ENCODE measurements at places on chromosomes 12 and 14. TPM values are rescaled to one million over a fixed set of nuclear protein-coding genes. Genes with fewer than 3 reads are reported as not detected.

DNA sequence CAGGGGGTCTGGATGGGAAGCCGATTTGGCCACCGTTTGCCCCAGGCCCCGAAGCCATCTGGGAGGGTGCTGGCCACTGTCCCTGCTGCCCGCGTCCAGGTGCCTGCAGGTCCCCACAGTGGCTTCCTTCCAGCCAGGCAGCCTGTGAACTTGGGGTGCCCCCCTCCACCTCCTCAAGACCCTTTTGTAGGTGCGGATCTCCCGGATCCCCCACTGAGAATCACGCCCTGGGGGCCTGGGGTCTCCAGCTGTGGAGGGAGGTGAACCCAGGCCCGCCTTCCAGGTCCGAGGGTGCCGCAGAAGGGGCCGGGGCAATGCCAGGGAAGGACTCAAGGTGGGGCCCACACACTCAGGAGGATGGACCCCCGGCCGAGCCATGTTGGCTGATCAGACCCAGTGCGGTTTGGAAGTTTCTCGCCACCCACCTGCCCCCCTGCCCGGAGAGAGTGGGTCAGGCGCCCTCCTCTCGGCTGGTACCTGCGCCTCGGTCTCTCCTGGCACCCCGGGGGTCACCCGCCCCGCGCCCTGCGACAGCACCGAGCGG, 1.7 kb downstream of the MMP17 start:
- DNase-seq = no peak

GRCh38 chr12:105167346-105167745, 59.8 kb downstream of the WASHC4 start:
- no peak for DNase-seq

GRCh38 chr14:65080960-65081747, 21.2 kb downstream of the MAX start:
- DNase-seq = peak; percentile 65

GRCh38 chr14:35973770-35974169, 147.6 kb downstream of the BRMS1L start:
- no peak for DNase-seq

- no peak for DNase-seq
Observed at GRCh38 chr14:50828721-50829488, 2.1 kb downstream of the NIN start.

GRCh38 chr12:65449400-65449799, 170.9 kb downstream of the MSRB3 start:
- DNase-seq = peak; percentile 42

DNA sequence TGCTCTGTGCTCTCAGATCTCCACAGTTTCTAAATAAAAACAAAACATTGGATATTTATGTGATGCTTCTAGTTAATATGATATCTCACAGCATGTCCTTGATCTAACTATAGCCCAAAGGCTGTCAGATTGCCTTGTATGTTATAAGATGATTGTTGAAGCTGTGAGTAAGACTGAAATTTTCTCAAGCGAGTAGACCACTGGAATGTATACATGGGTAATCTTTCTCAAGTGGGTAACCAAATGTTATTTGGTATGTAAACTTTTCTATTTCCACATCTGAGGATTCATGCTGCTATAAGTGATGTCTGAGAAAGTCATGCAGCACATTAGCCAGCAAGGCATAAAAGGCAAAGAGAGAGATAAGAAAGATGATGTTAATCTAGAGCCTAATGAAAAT, 886.7 kb downstream of the NRXN3 start:
- no peak for DNase-seq

- no peak for DNase-seq
Observed at GRCh38 chr12:2819810-2820209, 7.3 kb downstream of the ITFG2 start.

DNA sequence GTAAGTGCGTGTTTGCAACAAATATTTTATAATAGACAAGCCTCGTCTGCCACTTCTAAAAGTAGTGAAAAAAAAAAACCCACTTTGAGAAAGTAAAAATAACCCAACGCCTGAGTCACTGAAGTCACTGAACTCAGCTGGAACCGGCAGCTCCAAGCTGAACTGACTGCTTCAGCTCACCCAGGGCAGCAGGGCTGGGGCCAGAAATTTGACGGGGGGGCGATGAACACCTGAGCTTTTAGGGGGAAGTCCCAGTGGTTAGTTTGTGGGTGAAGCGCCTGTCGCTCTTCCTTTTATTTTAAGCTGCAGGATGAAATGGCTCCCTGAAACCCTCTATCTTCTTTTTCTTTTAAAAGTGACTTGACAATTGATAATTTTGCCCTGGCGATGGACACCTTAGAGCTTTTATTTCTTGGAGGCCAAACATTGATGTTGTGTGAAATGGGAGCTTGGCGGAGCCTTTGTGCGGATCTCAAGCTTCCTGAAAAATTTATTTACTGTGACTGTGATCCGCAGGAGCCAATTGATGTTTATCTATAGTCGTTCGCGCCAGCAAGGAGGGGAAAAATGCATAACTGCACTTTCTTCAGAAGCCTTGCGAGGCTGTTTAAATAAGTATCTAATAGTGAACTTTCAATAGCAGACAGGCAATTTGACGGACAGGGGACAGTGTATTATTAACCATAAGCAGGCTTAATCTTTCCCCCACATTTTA, 173.2 kb upstream of the MYL2 start:
- DNase-seq = no peak

GRCh38 chr12:94046626-94047410, 101.6 kb upstream of the PLXNC1 start:
- no peak for DNase-seq

DNA sequence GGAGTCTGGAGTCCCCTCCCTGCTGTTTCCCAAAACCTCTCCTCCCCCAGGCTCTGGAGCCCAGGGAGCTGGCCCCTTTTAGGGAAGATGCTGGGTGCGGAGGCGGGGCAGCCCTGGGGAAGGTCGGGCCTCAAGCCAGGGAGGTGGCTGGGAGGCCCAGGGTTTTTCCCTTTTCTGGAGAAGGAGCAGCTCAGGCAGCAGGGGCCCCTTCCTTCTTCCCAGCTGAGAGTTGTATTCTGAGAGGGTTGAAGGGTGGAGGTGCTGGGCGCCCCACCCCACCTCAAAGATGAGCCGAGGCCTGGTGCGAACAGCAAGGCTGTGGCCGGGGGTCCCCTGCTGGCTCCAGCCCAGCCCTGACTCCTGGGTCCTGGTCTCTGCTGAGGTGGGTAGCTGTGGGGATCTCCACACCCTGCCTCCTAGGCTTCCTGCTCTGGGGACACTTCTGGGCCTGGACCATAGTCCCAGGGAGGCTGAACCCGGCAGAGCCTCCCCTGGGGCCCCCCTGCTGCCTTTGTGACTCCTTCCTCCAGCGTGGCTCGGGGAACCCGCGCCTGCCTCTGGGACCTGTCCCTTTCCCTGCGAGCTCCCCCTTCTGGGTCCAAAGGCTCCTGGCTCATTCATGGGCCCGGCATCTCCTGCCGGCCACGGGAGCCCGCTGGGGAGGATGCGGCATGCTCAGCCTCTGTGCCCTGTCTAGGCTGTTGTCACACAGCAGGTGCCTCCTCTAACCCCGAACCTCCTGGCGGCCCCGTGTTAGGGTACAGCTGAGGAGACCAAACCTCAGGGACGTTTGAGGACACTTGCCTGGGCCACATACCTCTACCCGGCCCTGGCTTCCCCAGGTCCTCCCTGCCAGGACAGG, 4.4 kb downstream of the TRMT61A start:
- no peak for DNase-seq

GRCh38 chr12:52207895-52208294, 16.1 kb upstream of the KRT80 start:
- peak; percentile 68 for DNase-seq

GRCh38 chr14:79144896-79145295, 974.7 kb downstream of the NRXN3 start:
- DNase-seq = no peak

GRCh38 chr12:31517994-31518393, 72.9 kb downstream of the DENND5B start:
- no peak for DNase-seq

GRCh38 chr14:57287745-57288144, 19.0 kb downstream of the AP5M1 start:
- no peak for DNase-seq

DNA sequence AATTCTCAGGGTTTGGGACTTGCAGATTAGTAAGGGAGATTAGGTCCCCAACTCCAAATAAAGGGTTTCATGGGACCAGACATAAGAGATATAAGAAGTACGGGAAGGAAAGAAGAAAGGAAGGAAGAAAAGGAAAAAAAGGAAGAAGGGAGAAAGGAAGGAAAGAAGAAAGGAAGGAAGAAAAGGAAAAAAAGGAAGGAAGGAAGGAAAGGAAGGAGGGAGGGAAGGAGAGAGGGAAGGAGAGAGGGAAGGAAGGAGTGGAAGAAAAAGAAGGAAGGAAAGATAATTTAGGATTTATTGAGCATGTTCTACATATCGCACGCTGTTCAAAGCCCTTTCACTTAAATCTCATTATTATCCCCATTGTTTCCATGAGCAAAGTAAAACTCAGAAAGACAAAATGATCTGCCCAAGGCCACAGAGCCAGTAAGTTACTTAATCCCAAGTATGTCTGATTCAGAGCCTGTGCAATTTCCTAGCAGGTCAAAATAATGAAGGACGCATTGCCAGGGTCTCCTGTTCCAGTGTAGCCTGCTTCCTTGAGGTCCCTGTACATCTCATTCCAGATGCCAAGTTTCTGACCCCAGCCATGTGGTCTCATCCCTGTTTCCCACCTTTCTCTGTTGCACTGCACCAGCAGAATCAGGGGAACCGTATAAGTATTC, 3.9 kb upstream of the HDAC7 start:
- no peak for DNase-seq

GRCh38 chr12:49870501-49871262, 27.8 kb upstream of the BCDIN3D start:
- DNase-seq = no peak

DNA sequence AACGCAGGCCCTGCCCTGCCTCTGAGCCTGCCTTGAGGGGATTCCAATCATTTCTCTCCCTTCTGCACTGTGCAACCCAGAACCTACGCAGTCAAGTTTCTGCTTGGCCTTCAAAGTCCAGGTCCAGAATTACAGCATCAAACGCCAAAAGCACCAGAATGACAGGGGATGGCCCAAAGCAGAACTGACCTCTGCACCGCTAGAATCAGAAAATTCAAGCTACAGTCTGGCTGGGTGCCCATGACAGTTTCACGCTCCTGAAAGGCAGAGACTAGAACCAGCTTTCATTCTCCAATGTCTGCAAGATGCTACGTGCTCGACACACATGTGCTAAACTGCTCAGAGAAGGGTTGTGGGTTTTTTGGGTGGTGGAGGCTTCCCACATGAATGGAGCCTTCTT, 4.1 kb downstream of the CLMN start:
- DNase-seq = no peak

DNA sequence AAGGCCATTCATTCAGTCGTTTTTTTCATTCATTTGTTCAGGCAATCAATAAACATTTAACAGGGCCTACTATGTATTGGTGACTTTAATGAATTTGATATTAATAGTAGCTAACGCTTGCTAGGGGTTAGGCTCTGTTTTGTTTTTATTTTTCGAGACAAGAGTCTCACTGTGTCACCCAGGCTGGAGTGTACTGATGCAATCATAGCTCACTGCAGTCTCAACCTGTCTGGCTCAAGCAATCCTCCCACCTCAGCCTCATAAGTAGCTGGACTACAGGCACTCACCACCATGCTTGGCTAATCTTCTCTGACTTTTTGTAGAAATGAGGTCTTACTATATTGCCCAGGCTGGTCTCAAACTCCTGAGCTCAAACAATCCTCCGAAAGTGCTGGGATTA, 25.6 kb upstream of the MED13L start:
- DNase-seq = no peak

- no peak for DNase-seq
Observed at GRCh38 chr12:467591-467990, 7.9 kb downstream of the B4GALNT3 start.

GRCh38 chr12:114974826-114975639, 291.1 kb upstream of the TBX3 start:
- no peak for DNase-seq

GRCh38 chr12:96988919-96989318, 81.9 kb downstream of the NEDD1 start:
- no peak for DNase-seq

- DNase-seq = no peak
Observed at GRCh38 chr14:81829447-81829846, 295.8 kb upstream of the SEL1L start.

GRCh38 chr12:11744410-11744801, 94.9 kb downstream of the ETV6 start:
- no peak for DNase-seq

GRCh38 chr12:90090929-90091651, 382.5 kb upstream of the ATP2B1 start:
- peak; percentile 70 for DNase-seq

GRCh38 chr12:123712780-123713319, 697 bp downstream of the ATP6V0A2 start:
- DNase-seq = peak; percentile 25

- DNase-seq = no peak
Observed at GRCh38 chr12:905261-906031, 44.0 kb downstream of the RAD52 start.

DNA sequence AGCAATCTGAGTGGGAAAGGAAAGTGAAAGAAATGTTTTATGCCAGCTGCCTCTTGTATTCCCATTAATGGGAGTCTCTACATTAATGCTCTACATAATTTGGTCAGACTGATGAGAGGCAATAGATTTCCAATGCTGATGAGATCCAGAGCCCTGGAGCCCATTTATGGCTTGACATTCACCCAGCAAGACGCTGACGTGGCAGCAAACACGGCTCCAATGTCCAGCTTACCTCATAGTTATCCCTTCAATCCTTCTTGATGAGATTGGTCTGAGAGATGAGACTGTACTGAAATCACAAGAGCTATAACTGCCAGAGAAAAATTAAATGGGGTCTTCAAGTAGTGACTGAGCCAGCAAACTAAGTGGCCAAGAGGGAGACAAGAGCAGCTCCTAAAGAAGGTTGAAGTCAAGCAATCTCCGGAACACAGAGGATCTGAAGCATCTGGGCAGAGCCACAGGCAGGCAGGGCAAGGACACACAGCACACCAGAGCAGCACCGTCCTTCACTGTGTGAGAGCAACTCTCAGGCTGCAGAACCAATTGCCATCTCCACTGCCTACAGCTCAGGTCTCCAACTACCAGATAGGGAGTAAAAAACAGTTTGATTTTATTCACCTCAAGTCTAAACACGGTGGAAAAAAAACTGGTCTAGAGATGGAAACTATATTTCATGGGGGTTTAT, 7.3 kb upstream of the MYO1A start:
- no peak for DNase-seq

- no peak for DNase-seq
Observed at GRCh38 chr12:42798811-42799438, 209.4 kb upstream of the PRICKLE1 start.

The KRT75 gene
- not detected for total RNA-seq

The NANOG gene
- total RNA-seq = not detected

The MANSC1 gene
- total RNA-seq = 5.4 TPM

The JPH4 gene
- not detected for total RNA-seq

The HOTAIR gene
- total RNA-seq = not detected

The PPP1R36 gene
- 0.40 TPM for total RNA-seq

The FOXA1 gene
- total RNA-seq = not detected

The DAO gene
- total RNA-seq = not detected

The TDRD9 gene
- total RNA-seq = 0.99 TPM

The PPP1R3E gene
- 1.5 TPM for total RNA-seq

The MYBPC1 gene
- not detected for total RNA-seq
